GM23338 (cell line): ENCODE measurements at places on chromosomes 2 and 18.

DNA sequence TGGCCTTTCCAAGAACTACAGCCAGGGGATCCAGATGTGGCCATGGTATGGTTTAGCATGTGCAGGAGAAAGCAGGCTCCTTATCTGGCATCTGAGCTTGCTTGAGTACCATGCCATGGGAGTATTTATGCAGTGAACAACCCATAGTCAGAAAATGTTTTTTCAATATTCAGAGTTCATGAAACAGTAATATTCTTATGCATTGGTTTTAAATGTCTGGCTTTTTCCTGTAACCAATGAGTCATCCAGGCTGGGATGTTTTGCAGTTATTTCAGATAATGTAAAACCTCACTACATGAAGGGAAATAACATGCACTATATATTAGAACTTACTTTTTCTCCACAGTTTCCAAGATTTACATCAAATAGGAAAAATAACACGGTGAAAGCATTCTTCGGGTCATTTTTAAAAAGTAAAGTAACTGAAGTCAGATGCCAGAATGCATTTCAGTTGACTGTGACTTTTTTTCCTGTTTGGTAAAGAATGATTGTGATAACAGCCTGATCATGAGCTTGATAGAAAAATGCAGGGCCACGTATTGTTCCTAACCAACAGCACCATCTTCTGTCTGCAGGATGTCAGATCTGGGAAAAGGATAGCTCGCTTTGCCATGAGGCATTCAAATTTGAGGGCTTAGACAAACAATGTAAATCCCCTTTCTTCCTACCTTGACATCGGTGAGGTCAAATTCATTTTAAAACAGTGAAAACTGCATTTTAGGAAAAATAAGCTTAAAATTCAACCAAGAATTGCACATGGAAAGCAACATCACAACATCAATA is 152.8 kb downstream of the DSC3 start:
- no peaks in the 10 kb centered on the region for H3K36me3 ChIP-seq
- H3K27ac ChIP-seq = no peak overlapping the region
- no peaks in the 10 kb centered on the region for H3K27me3 ChIP-seq
- peaks cover 23% of the 10 kb centered on the region for H3K4me1 ChIP-seq
- DNase-seq = peak; percentile 75
- H3K4me3 ChIP-seq = no peak overlapping the region

DNA sequence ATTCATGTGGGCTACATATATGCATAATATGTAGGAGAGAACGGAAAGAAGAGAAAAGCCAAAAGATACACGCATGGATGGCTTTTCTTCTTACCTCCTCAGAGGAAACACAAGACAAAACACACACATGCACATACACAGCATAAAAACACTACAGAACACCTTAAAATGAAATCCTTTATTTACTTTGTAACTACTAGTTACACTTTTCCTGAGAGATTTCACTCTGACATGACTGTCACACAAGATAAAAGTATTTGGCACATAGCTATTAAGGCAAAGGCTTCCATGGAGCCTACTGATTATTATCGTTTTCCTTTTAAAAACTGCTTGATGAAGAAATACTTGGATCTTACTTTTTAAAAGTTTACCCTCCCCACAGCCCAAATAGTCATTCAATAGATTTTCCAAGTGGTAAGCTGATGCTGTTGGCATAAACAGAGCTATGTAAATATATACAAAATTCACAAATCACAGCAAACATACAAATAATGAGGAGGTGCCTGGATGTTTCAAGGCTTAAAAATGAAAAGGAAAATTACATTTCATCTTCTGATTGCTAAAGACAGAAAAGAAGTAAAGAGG is 8.6 kb downstream of the ZEB2 start:
- DNase-seq = no peak
- H3K27ac ChIP-seq = no peak overlapping the region
- no peak overlapping the region for H3K4me3 ChIP-seq
- H3K4me1 ChIP-seq = peaks cover 67% of the 10 kb centered on the region
- H3K36me3 ChIP-seq = no peaks in the 10 kb centered on the region

DNA sequence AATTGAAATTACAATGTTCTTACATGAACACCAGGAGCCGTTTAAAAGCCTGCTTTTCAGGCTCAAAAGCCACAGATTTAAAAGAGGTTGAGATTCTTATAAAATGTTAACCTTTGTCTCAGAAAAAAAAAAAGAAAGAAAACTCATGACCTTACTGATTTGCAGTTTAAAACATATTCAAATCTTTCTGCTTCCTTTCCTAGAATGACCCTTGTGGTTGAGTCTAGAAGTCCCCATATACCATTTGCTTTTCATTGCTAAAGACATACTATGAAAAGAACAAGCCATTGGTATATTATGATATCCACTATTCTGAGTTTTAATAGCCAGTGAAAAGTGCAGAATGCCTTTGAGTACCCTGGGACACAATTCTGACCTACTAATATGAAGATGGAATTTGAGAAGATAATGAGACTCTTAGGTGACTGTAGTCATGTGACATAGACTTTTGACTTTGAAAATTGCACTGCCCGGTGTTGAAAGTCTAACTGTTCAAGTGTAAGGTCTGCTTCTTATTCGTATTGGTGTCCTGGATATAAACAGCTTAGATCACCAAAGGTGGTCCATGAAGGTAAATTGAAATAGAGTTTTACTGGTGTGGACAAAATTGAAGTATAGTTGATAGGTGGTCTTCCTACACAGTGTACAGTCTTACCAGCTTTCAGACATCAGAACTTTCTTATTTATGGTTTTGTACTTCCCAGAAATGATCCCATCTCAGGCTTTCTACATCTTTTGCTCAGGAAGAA is 117.0 kb downstream of the DOCK10 start:
- no peaks in the 10 kb centered on the region for H3K4me1 ChIP-seq
- no peak for DNase-seq
- no peaks in the 10 kb centered on the region for H3K36me3 ChIP-seq
- no peak overlapping the region for H3K27ac ChIP-seq
- no peaks in the 10 kb centered on the region for H3K27me3 ChIP-seq

DNA sequence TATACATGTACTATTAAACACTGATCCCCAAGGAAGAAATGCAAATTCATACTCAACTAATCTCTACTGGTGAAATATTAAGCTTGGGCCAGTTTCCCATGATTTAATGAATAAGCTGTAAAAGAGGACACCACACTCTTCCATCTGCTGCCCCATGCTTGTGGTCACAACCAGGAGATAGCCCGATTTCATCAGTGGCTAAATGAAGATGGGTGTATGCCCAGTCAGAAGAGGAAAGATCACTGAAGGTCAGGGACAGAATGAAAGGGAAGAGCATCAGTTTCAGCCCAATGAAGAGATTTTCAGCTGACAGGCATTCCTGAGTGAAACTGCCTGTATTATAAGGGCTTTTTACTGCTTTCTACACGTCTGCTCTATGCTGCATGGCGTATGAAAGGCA is 103.5 kb downstream of the KCNS3 start:
- H3K27me3 ChIP-seq = no peaks in the 10 kb centered on the region
- no peaks in the 10 kb centered on the region for H3K36me3 ChIP-seq
- H3K27ac ChIP-seq = no peak overlapping the region
- DNase-seq = no peak
- no peaks in the 10 kb centered on the region for H3K4me1 ChIP-seq
- no peak overlapping the region for H3K4me3 ChIP-seq

- no peak overlapping the region for H3K4me3 ChIP-seq
- no peak for DNase-seq
- peaks cover 8% of the 10 kb centered on the region for H3K36me3 ChIP-seq
- 0 out of 2 replicates have a peak, but pooled peaks cover 9% of the 10 kb centered on the region for H3K4me1 ChIP-seq
- no peaks in the 10 kb centered on the region for H3K27me3 ChIP-seq
Observed at GRCh38 chr2:97869722-97870346, 125.9 kb downstream of the TMEM131 start.

DNA sequence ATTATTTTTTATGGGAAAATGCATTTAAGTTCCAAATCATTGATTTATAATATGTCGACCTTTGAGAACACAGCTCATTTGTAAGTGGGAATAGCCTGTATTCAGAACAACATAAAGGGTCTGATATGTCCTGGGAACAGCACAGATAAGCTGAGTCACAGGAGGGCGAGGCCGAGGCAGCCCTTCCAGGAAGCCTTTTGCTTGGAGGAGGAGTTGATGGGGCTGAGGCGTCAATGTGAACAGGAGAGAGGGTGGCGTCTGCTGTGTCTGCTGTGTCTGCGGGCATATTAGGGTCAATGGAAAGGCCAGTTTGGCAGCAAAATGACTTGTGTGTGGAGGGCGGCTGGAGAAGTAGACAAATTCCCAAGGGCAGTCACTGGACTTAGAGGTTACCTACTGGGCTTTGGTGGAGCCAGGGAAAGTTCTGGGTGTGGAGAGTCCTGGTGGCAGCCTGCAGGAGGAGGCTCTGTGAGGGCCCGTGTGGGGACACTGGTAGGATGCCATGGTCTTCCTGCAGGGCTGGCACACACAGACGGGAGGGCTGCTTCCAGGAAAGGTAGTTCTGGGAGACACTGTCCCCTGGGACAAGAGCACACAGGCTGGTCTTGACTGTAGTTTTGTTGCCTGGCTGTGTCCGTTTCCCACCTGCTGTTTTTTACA is 128.1 kb downstream of the GLI2 start:
- DNase-seq = no peak
- no peaks in the 10 kb centered on the region; the same call in 1 of the 2 replicates for H3K36me3 ChIP-seq
- H3K27ac ChIP-seq = 0 out of 2 replicates have a peak overlapping the region, but pooled peaks have one; percentile 65
- no peaks in the 10 kb centered on the region for H3K27me3 ChIP-seq
- no peak overlapping the region for H3K4me3 ChIP-seq

GRCh38 chr2:205771031-205771430 is 88.7 kb downstream of the NRP2 start:
- 0 out of 2 replicates have a peak, but pooled peaks cover 4% of the 10 kb centered on the region for H3K36me3 ChIP-seq
- no peak overlapping the region for H3K27ac ChIP-seq
- DNase-seq = no peak
- H3K4me1 ChIP-seq = no peaks in the 10 kb centered on the region; the same call in 1 of the 2 replicates
